ENCODE measurements at places on chromosomes 3 and 15.

GRCh38 chr3:69367586-69367985 is 18.3 kb downstream of the FRMD4B start:
- no peak for DNase-seq

DNA sequence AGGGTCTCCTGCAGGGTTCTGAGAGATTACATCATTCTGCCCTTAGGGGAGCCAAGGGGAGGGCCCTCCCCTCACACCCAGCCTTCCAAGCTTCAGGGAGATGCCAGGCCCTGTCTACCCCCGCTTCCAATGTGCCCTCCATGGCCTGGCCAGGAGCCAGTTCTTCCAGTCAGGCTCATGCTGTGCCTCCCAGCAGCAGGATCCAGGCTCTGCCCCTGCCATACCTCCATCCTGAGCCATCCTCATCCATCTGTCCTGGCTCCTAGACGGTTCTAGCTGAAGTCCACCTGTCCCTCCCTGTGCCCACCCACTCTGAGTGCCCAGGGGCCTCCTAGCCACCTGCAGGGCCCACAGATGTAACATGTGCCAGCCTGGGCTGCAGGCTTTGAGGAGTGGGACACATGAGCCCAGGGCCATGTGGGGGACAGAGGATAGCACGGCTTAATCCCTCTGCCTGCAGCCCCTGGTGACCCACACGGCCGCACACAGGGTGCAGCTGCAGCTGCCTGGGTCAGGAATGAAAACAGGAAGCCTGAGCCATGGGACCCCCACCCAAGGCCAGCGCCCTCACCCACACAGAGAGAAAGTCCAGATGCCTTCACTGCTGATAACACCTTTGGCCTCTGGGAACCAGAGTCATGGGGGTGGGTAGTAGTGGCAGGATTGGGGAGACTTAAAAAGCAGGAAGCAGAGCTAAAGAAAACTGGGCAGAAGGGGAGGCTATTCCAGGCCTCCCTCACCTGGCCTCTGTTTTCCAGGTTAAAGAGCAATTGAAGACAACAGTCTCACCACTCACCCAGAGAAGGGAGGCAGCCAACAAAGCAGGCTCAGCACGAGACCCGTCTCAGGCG is 11.8 kb downstream of the PLCD1 start:
- DNase-seq, result no peak

DNA sequence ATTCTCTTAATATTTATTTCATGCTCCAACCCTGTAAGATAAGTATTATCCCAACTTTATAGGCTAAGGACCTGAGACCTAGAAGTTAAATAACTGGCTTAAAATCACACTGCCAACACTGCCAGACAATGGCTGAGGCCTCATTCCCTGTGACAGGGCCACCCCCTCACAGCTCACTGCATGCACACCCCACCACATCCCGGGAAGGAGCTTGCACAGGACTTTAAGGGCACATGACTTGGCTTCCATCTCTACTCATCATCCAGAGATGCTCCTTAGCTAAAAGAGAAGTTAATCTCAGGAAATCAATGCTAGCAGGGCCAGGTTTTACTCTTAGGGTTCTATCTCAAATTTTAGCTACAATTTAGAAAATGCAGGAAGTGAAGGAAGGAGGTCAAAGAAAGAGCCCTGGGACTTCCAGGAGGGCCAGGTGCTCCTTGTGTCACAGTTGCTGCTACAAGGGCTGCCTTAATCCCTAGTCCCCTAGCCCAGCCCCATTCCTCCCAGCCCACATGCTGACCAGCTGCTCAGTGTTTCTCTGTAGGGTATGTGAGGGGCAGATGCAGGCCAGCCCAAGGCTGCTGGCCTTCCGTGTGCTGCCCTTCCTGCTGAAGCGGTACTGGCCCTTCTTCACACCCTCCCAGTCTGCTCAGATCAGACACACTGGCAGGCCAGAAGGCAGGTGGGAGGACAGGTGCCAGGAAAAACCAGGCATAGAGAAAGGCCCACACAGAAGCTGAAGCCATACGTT is 53.5 kb downstream of the WWTR1 start:
- no peak for DNase-seq

DNA sequence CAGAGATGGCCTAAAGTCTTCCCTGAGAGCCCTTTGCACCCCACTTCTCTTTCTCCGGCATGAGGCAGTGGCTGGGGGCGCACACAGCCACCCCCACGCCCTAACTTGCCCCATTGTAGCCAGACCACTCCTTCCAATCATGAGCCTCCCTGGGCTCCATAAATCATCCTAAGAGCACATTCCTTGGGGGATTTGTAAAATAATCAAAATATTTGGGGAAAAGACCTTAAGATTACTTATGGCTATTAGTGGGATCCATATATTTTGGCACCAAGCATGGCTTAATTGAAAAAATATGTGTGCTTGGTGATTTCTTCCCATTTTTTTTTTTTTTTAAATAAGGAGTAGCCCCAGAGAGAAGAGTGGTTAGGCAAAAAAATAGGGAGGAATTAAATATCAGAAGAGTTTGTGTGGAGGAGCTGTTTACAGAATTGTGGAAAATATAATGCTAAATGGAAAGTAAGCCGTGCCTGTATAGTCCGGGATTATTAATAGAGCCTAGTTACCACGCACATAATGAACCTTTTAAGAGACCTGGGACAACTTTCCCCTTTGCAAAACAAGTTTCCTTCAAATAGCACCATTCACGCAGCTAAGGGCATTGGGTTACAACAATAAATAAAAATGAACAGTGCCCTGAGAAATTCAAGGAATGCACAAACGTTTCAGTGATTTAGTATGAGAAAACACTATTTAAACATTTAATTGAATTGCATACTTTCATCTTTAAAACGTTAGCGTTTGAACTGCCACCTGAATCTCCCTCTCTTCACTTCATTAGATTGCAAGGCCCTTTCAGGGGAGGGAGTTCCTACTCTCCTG is 46.1 kb downstream of the SMAD6 start:
- DNase-seq, result no peak

- DNase-seq, result no peak
Observed at GRCh38 chr3:112802338-112802737, 44.3 kb downstream of the CD200R1L start.

- no peak for DNase-seq
Observed at GRCh38 chr3:169323578-169324451, 339.7 kb downstream of the MECOM start.

DNA sequence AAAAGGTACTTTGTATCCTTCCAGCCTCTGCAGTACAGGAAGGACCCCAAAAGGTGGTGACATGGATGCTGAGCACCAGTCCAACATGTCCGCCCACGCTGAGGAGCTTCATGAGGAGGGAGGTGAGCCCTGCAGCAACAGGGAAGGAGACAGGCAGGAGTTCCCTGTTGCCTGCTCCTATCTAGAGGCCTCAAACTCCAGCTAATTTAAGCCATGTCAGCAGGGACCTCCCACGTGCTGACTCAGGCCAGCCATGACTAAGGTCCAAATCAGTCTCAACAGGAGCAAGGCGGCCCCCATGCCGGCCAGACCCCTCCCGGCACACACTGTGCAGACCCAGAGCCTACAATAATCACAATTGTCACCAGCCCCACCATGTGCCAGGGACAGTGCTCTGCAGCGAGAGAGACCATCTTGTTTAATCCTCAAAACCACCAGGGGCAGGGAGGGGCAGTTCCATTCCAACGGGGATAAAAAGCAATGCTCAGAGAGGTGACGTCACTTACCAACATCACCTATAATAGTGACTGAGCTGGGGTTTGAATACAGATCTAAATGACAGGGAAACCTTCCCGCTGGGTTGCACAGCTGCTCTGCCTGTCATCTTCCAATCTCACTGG is 54.5 kb upstream of the GATA2 start:
- DNase-seq, result no peak

DNA sequence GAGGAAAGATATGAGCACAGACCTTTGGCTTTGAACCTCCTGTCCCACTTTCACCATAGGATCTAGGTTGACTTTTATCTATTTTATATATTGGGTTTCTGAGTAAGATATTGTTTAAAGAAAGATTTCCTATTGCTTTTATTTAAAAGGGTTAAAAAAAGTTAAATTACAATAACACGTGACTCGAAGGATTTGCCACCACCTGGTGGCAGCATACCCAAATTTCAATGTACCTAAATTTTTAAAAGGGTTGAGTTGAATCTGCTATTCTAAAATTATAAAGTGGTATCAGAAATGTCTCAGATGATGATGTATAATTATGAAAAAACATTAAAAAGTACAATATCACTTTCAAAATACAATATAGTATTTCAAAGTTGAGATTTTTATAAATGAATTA is 368.4 kb downstream of the MECOM start:
- DNase-seq, result no peak

DNA sequence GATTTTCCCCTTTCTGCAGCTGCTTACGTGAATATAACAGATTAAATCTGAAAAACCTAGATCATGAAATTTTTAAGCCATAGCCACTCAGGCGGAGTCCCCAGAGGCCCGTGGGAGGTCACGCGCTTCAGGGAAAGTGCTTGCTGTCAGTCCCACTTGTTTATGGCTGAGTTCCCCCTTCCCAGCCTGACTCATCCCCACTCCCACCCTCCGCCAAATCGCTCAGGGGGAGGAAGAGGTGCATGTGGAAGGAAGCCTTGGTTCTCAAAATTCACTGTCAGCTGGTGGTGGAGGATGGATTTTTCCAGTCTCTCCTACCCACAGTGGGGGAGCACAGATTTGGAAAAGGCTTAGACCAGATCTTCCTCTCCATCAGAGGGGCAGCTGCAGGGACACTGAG is 67.4 kb downstream of the CORO2B start:
- DNase-seq, result no peak

DNA sequence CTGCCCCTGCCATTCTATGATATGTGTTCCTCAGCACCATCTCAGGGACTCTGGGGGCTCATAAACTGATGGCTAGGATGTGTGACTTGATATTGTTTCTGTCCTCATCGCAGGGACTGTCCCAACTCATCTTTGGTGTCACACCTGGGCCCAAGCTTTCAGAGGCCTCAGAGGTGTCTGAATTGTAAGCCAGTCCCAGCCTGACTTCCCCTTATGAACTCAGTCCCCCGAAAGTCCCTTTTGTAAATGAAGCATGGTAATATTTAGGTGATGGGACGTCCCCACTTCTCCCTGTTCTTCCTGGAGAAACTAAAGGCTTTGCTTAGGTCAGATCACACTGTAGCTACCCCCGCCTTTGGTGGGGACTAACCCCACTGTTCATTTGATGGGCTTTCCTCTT is 142.4 kb upstream of the TLE3 start:
- no peak for DNase-seq

- no peak for DNase-seq
Observed at GRCh38 chr3:75176937-75177336, 487.2 kb upstream of the FRG2C start.

GRCh38 chr15:93359425-93360131 is 270.6 kb upstream of the RGMA start:
- no peak for DNase-seq

DNA sequence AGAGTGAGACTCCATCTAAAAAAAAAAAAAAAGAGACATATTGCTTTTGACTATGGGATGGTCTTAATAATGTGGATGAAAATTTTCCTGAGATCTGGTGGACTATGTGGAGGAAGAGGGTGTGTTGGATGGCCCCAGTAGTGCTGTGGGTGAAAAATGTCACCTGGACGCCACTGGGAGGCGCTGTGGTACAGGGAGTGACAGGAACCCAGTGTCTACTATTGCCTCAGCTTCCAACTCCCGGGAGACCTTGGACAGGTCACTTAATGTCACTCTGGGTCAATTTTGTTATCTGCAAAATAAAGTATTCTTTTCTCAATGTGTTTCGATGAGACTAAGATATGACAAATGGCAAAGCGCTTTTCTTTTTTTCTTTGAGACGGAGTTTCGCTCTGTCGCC is 27.7 kb upstream of the DCP1A start:
- peak; percentile 32 for DNase-seq

- DNase-seq, result no peak
Observed at GRCh38 chr15:100061944-100062343, 279.8 kb downstream of the ADAMTS17 start.

DNA sequence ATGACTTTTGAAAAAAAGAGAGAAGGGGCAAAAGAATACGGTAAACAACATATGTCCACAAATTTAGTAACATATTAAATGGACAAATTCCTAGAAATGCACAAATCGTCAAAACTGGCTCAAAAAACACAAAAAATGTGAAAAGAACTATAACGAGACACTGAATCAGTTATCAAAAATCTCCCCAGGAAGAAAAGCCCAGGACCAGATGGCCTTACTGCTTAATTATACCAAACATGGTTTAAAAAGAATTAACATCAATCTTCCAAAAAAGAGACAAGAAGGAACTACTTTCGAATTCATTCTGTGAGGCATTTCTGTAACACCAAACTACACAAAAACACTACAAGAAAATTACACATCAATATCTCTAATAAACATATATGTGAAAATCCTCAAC is 117.4 kb downstream of the STAG1 start:
- DNase-seq, result no peak

GRCh38 chr15:35697549-35698299 is 151.8 kb upstream of the DPH6 start:
- no peak for DNase-seq

DNA sequence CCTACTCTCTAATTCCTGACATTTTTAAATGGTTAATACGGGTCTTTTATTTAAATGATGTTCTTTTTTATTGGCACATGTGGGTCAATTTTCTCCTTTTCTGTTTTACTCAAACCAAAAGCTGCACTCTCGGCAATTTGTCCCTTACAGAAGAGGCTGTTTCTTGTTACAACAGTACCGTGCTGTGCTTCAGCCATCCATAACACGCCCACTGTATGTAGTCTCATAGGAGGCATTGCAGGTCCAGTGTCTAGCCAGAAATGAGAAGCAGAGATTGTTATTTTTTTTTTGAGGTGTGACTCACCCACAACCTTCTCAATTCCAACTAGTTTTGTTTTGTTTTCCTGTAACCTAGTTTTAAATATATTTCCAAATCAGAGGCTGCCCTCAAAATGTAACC is 164.6 kb downstream of the GMNC start:
- DNase-seq, result no peak

- peak; percentile 26 for DNase-seq
Observed at GRCh38 chr3:121834157-121834670, 646 bp downstream of the IQCB1 start.

DNA sequence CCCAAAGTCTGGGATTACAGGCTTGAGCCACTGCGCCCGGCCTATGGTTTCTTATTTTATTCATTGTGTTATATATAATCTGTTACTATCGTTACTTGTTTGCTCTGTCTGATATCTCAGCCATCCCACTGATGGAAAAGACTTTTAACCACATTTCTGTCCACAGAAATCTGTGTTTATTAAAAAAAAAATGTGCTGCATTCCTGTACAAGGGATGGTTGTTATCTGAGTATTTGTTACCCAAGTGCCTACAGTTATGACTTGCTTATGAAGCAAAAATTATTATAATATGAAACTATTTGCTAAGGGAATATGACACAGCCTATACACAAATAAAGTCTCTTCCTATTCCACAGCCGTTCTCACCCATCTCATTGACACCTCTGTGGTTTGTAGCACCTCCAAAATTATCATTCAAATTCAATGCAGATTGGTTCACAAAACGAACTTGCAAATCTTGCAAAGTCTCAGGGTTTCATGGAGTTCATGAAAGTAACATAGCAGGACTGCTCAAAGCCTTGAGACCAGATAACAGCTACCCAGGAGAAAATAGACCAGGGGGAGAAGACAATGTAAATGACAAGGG is 47.4 kb upstream of the UBE2E1 start:
- no peak for DNase-seq

- no peak for DNase-seq
Observed at GRCh38 chr3:100244264-100244663, 16.5 kb upstream of the TBC1D23 start.

All from CD4-positive, alpha-beta T cell treated with Interleukin-2 at 100 ng/mL for 4 hours (primary cell).